ENCODE measurements at places on chromosomes 12 and 14.

GRCh38 chr14:81529391-81529790 is 4.3 kb downstream of the SEL1L start:
- no peak for DNase-seq

GRCh38 chr14:104435147-104436046 is 144.2 kb upstream of the C14orf180 start:
- DNase-seq: no peak

- no peak for DNase-seq
These were observed 28.5 kb downstream of the ARF6 start for GRCh38 chr14:49921401-49921800.

- no peak for DNase-seq
These were observed 279.0 kb downstream of the SLC16A7 start for GRCh38 chr12:59874781-59875180.

GRCh38 chr12:42483521-42483790 is 106.1 kb downstream of the PRICKLE1 start:
- no peak for DNase-seq

DNA sequence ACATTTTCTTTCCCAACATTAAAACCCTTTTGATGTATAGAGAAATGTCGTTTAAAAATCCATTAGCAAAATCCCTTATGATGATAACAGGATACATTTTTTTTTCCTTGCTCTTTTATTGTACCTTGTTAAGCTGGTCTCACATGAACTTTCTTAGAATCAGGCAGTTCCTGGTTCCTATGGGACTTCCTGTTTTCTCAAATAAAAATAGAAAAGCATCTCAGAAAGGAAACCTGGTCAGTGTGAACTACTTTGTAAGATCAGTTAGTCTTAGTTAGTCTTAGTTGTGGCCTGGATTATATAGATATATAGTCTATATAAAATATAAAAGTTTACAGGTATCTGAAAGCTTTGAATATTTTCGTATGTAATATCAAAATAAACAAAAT is 40.3 kb downstream of the LEMD3 start:
- no peak for DNase-seq

DNA sequence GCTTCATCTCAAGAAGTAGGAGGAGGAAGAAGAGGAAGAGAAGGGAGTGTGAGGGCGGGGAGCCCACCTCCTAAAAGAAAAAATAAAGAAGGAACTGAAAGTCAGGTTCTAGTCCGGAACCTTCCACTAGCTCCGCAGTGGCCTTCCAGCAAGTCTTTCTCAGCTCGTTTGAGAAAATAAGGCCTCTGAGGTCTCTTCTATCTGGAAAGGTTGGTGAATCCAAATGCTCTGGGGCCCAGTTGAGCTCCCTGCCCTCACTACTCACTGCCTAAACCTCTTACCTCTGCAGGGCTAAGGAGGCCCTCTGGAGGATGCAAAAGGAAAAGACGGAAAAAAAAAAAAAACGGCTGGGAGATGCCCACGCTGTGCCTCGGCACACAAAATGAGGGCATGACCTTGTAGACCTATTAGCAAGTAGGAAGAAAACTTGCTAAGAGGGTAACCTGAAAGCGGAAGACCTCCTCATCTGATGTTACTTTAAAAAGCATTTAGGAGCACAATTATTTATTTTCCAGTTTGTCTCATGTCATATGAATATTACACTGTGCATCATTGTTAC is 35.9 kb downstream of the FBLN5 start:
- no peak for DNase-seq

DNA sequence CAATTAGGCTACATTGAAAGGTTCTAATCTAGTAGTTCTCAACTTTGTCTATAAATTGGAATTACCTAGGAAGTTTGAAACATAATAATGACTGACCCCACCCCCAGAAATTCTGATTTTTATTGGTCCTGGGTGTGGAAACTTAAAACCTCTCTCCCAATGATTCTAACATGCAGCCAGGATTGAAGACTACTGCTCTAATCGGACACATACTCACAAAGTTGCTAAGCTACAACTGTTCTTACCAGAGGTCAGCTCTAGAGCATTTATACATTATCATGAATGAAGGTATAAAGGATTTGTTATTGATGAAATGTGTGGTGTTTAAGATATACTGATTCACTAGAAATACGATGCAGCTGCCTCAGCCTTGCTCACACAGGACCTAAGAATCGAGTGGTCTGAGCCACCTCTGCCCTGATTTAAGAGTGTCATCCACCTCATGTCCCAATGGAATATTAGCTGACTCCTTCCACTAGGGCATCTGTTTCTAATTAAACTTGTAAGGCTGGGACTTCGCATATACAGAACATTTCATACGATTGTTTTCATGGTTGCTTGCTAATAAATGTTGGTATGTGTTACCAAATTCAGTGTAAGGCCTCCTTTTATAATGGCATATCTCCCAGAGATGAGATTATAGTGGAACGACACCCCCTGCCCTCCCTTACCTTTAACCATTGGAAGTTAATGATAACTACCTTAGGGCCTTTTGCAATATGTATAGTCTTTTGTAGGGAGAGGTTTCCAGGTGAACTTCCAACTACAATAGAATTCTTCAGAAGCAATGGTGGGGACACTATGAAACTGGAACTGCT is 410.8 kb upstream of the PDE3A start:
- DNase-seq: no peak

- DNase-seq: no peak
These were observed 8.7 kb upstream of the SPATS2 start for GRCh38 chr12:49358483-49359141.

GRCh38 chr14:31402764-31403439 is 17.4 kb downstream of the HEATR5A start:
- no peak for DNase-seq

GRCh38 chr14:101328412-101329028 is 232.8 kb upstream of the DIO3 start:
- no peak for DNase-seq

- DNase-seq: no peak
These were observed 1.8 kb downstream of the PRORP start for GRCh38 chr14:35124127-35124526.

GRCh38 chr12:2247596-2247995 is 194.8 kb downstream of the CACNA1C start:
- no peak for DNase-seq

DNA sequence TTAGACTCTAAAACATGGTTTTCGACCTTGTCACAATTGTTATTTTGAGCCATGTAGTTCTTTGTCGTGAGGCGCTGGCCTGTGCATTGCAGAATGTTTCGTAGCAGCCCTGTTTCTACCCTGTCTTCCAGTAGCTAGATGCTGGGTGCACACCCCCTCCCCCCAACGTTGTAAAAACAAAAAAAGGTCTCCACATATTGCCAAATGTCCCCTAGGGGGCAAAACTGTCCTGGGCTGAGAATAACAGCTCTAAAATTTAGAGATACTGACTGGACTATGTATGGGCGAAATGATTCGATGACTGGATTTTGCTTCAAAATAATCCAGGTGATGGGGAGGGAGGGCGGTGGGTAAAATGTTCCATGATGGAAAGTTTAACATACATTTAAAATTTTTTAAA is 126.1 kb upstream of the FUT8 start:
- no peak for DNase-seq

DNA sequence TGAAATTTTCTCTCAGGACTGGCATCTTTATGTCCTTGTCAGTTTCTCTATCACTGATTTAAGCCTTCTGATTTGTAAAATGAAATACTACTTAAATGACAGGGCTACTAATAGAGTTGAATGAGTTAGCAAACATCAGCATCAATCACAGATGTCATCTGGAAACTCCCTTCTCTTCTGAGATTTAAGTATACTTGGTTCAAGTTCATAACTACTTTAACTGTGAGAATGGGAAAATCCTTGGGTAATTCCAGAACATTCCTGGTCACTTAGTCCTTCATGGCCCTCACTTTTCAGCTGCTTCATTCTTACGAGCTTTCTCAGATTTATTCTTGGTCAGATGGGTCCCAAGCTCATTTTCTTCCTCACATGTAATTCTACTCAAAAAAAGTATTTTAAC is 1655.3 kb upstream of the FLRT2 start:
- DNase-seq: no peak

DNA sequence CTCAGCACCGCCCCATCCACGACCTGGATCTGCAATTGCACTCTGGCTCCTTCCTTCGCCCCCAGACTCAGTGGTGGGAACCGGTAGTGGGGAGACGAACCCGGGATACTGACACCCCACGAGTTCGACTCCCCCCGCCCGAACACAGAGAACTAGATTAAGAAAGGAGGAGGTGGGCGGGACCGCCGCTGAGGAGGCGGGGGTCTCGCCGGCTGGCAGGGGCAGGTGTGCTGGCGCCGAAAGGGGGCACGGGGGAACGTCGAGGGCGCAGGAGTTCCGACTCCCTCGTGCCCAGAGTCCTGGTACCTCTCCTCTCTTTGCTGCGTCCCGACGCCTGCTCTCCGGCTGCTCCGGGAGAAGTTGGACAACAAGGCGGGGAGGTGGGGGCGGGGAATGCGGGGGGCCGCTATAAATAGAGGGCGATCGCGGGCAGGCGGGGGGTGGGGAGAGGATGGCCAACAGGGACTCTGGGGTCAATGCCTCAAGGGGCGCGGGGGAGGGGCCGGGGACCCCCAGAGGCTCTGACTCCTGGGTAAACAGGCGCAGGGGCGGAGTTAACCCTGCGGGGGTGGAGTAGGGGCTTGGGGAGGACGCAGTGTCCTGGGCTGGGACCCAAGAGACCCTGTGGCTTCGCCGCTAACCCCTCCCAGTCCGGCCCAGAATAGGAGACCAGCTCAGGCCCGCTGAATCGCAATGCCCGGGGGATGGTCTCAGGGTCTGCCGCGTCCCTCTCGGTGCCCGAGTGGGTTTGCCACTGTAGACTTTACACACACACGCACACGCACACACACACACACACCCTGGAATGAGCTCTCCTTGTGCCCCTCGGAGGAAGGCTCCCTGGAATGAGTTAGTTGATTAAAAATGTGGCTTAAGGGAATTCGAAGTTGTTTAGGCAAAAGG is 761 bp upstream of the NDRG2 start:
- DNase-seq: peak; percentile 61

GRCh38 chr14:72741826-72742117 is 152.1 kb downstream of the DPF3 start:
- no peak for DNase-seq

GRCh38 chr12:84463741-84464495 is 448.7 kb downstream of the SLC6A15 start:
- no peak for DNase-seq

- DNase-seq: no peak
These were observed 883.7 kb downstream of the GALC start for GRCh38 chr14:87109271-87109670.

DNA sequence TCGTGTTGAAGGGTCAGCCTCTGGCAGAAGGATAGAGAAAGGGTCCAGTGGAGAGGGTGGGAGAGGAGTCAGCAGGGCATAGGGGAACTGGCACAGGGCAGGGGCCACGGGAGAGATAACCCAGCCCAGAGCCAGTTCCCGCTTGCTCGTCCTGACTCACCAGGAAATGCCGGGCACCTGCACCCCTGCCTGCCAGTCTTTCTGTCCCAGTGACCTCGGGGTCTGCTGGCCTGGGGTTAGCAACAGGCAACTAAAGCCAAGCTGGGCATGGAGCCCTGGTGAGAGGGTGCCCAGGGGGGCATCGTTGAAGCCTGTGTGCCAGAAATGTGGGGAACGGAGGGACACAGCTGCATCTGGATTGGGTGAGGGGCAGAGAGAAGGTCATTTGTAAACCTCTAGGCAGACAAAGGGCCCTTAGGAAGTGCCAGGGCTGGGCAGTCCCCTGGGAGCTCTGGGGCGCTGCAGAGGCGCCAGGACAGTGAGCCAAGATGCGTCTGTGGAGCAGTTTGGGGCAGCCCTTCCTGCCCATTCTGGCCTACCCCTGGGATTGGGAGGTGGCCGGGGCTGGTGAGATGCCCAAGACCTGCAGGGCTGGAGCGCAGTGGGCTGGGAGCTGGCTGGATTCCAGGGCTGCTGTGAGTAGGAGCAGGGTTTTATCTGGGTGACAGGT is 5.5 kb downstream of the TNFAIP2 start:
- no peak for DNase-seq

DNA sequence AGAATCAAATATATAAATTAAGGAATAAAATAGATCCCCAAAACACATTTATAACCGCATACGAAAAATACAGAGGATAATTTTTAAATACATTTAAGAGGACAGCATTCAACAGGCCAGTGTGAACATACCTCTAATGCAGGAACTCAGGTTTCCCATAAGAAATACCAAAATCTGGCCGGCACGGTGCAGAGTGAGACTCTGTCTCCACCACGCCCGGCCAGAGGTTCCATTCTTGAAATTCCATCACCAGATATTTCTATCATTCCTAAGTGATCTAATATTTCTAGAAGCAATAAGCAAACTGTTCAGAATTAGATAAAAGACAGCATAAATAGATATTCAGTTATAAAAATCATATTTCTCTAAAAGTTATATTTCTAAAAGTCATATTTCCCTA is 30.2 kb upstream of the OASL start:
- no peak for DNase-seq

- DNase-seq: no peak
These were observed 77.1 kb downstream of the PLEKHG7 start for GRCh38 chr12:92779902-92780301.

- DNase-seq: no peak
These were observed 44.9 kb downstream of the KTN1 start for GRCh38 chr14:55624913-55625312.

DNA sequence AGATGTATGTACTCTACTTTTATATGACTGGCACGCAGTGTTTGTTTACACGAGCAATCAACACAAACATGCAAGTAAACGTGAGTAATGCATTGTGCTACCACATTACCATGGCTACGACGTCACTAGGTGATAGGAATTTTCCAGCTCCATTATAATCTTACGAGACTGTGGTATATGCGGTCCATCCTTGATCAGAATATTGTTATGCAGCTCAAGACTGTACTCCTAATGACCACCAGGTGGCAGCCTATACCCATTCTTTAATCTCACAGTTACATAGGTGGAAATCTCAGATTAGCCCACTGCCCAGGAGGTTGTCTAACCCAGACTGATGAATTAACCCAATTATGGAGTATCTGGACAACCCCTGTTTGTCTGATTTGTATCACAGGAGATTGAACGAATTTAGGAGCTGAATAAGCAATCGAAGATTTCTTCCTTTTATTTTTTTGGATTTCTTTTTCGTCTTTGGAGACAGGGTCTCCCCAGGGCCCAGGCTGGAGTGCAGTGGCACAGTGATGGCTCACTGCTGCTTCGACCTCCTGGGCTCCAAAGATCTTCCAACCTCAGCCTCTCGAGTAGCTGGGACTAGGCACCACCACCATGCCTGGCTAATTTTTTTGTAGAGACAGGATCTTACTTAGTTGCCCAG is 8.7 kb upstream of the TESPA1 start:
- DNase-seq: no peak
